Placental pericyte (primary cell): ENCODE measurements at places on chromosomes 2 and 18. TPM values are rescaled to one million over a fixed set of nuclear protein-coding genes. Genes with fewer than 3 reads are reported as not detected.

The GCG gene
- total RNA-seq = not detected in 2 replicates

The TUBA3E gene
- not detected in 2 replicates for total RNA-seq

The SLC5A7 gene
- total RNA-seq = not detected in 2 replicates

The PPP1R1C gene
- 0.57 TPM in 1 of 2 replicates, not detected in the other for total RNA-seq

The USP34 gene
- 95.9 and 132 TPM in 2 replicates for total RNA-seq

The SGO2 gene
- total RNA-seq = 1.1 and 23.3 TPM in 2 replicates
